ENCODE measurements at places on chromosomes 11 and 22. TPM values are rescaled to one million over a fixed set of nuclear protein-coding genes. Genes with fewer than 3 reads are reported as not detected.

- no peak for DNase-seq
Observed at GRCh38 chr11:62008193-62008592, 40.8 kb upstream of the FTH1 start.

DNA sequence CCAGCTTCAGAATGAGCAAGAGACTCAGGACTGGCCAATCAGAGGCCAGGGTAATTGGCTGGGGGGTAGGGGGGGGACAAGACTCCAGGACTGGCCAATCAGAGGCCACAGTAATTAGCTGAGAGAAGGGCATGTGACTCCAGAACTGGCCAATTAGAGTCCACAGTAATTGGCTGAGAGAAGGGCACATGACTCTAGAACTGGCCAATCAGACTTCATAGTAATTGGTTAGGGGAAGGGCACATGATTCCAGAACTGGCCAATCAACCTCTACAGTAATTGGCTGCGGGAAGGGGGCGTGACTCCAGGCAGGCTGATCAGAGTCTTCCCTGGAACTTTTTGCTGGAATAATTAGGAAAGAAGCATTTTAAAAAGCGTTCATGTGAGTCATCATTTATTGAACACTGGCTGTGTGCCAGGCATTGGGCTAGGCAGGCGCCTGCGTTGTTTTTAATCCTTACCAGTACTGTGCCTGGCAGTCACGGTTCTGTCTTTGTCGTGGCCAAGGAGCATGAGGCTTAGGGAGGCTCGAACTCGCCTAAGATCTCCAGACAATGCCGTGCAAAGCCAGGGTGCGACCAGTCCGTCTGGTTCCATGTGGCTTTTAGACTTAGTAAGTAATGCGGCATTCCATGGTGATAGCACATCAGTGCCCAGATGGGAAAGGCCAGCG lies 508.1 kb downstream of the TBC1D22A start:
- DNase-seq = no peak

- no peak for DNase-seq
Observed at GRCh38 chr22:19060356-19061009, 61.7 kb downstream of the DGCR2 start.

DNA sequence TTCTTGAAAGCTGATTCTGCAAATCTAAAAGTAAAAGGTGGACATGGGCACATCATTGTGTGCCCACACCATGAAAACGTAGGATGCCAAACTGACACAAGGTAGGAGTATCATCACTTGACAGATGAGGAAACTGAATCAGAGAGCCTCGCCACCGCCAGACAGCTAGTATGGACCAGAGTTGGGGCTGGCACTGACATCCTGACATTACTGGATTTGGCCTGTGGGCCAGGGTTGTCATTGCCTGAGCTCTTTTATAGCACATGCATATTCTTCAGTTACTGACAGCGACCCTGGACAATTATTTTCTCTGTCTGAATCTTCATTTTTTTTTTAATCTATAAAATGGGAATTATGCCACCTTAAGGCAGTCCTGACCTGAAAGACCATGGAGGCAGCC lies 16.5 kb downstream of the USP35 start:
- no peak for DNase-seq

- DNase-seq = no peak
Observed at GRCh38 chr11:72114570-72114969, 2.1 kb upstream of the ANAPC15 start.

DNA sequence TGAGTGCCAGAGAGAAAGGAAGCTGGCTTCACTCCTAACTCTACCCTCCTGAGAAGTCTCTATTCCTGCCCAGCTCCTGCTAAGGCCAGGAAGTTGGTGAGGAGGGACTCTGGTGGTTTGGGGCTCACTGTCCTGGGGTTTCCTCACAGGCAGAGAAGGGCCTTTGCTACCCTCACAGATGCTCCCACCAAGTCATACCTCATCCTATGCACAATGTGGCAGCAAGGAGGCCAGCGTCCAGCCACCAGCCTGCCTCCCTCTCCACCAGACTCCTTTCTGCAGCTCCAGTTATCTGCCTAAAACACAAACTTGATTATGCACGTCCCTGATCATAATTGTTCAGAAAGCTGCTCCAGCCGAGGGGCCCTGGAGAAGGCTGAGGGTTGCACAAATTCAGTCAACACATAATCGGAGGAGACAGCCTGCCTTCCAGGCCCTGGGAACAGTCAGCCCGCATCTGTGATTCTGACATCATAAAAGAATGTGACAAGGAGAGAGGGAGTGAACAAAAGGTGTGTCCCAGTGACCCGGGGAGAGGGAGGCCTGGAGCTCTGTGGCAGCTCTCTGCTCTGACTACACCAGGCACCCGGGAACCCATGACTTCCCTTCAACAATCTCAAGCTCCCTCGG lies 28.8 kb downstream of the DKK3 start:
- DNase-seq = peak; percentile 68

GRCh38 chr22:40855071-40855978 lies 1.1 kb downstream of the ST13 start:
- no peak for DNase-seq

DNA sequence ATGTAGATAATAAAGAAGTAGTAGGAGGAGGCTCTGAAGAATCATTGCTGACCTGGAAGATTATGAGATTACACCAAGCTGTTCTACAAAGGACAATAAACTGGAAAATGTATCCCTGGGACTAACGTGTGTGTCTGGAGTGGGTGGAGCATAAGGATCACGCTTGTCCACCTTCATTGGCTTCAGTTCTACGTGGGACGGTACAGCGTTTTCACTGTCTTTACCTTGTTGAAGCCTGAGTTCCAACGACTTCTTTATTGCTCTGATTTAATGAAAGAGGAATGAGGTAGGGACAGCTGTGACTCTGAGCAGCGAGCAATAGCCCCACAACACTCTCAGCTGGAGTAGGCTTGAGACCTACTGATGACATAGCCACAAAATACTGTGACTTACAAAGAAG lies 87.0 kb downstream of the ARHGAP42 start:
- DNase-seq = no peak

DNA sequence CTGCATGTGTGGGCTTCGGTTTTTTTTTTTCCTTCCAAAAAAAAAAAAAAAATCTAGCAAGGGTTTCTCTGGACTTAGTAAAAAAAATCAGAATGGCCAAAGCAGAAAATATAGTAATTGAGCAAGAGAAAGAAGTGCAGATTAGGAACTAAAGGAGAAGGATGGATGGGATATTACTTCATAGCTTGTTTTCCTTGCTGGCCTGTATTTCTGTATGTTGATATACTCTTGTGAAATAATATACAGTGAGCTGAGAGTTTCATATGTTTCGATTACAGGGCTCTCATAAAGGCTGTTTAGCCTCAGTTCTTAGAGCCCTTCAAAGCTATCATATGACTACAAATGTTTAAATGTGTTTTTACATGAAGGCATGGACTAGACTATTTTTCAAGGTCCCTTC lies 34.3 kb upstream of the NFRKB start:
- no peak for DNase-seq

DNA sequence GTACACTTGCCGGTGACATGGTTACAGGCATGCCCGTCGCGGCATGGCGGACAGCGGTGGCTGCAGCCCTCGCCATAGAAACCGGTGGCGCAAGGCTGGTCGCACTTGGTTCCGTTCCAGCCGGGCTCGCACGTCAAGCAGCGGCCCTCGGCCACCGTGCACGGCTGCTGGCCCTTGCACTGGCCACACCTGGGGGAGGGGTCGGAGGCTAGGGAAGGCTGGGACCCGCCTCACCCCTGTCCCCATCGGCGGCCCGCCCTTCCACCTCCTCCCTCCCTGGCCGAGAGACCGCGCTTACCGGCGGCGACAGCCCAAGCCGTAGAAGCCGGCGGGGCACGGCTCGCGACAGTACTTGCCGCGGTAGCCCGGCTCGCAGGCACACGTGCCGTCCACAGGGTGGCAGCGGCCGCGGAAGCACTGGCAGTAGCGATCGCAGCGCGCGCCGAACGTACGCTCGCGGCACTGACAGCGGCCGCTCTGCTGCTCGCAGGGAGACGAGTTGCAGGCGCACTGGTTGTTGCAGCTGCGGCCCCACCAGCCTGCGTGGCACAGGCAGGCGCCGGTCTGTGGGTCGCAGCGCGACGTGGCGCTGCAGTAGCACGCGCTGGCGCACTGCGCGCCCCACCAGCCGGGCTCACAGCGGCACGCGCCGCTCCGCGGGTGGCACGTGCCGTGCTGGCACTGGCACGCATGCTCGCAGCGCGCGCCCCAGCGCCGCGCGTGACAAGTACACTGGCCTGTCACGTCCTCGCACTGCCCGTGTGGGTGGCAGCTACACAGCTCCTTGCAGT lies 6.7 kb downstream of the SCARF2 start:
- DNase-seq = no peak

DNA sequence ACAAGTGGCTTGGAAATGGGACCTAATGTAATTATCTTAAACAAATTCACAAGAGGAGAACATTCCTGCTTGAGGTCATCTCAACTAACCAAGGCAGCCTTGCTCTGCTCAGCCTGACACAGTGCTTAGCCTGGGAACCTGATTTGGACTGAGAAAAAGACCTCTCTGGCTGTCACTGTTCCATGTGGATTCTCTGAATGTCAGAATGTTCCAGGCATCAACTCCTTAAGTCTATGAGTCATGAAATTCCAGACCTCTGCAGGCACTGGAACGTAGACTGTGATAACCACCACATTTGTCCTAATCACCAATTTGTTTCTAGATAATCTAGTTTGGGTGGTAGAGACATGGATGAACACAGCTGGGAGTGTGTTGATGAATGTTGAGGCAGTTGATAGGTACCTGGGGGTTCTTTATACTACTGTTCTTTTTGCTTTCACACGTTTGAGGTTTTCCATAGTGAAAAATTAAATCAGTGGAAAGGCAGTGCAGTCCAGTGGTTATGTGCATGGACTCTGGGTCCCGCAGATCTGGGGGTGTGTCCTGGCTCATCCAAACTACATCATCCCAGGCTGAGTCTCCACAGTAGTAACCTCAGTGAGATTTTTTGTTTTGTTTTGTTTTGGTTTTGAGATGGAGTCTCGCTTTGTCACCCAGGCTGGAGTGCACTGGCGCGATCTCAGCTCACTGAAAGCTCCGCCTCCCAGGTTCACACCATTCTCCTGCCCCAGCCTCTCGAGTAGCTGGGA lies 269.6 kb downstream of the MN1 start:
- DNase-seq = peak; percentile 31

- DNase-seq = no peak
Observed at GRCh38 chr22:33666279-33666960, 253.9 kb downstream of the LARGE1 start.

DNA sequence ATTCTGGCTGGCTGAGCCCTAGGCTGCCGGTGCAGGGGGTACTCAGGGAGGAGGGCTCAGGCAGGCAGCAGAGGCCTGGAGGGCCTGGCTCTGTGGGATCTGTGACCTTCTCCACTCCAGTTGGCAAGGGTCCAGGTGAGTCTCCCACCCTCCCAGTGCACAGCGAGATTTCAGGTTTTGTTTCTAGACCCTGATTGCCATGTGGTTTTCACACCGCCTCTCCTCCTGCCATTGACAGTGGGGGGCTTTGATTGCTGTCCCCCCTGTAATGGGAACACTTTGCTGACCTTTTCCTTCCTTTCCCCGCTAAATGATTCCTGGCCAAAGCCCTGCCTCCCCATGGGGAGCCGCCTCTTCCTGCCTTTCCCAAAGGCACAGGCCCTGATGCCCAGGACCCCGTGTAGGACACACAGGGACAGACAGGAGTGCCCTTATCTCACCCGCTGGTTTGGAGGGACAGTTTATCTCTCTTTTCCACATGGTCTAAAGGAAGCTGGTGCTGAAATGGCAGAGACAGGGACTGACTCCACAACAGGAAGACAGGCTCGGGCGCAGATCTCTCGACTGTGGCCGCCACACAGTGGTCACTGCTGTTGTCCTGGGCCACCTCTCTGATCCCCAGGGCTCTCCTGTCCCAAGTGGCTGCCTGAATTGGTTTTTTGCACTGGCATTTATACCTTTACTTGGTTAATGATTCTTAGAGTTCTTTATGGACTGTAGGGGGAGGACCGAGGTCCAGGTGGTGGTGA lies 43.4 kb downstream of the BCR start:
- DNase-seq = no peak

DNA sequence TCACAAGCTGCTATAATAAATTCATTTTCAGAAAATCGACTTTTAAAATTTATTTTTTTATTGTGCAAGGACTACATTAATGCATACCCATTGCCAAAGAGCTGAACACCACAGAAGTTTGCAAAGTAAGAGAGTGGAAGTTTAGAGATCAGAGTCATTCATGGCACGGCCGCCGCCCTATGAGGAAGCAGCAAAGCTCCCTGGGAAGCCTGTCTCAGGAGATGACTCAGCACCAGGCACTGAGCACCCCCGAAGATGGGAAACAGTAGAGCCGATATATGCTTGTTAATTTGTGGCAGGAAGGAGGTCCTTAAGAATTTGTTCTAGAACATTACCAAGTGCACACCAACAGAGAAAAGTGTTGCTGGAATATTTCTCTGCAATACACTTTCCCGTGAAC lies 693.7 kb downstream of the OPCML start:
- DNase-seq = no peak

- no peak for DNase-seq
Observed at GRCh38 chr22:19535001-19535400, 10.8 kb upstream of the CLDN5 start.

DNA sequence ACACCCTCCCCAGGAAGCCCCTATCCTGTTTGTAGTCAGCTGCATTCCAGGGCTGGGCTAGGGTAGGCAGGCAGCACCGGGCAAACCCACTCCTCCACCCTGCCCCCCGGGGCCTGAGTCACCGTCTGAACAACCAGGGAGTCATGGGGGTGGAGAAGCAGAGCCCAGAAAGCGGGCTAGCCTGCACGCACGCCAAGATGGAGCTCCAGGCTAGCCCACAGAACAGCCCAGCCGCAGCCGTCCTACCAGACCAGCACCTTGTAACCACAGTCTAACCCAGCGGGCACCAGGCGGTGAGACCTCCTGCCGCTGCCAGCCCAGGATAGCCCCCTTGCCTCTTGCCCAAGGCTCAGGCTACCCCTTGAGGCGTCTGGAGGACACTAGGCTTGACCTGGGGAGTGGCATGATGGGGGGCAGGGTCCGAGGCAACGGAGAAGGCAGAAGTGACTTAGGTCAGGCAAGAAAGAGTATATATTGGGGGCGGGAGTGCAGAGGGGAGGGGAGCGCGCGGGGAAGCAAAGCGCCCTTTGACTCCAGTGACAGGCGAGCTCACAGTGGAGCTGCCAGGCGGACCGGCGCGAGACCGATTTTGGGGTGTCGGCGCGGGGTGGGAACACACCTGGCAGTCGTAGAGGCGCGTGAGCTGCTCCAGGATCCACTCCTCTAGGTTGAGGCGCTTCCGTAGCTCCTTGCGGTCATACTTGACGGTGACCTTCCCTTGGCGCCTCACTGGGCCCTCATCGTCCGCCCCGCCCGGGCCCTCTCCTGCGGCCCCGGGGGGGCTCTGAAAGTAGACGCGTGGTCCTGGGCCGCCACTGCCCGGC lies 734 bp downstream of the PPP1R14B start:
- no peak for DNase-seq

Gene PGAP2
- 34.9 TPM for polyA plus RNA-seq

Gene GUCY1A2
- polyA plus RNA-seq = 0.53 TPM

Gene POU2AF2
- polyA plus RNA-seq = not detected

Gene CEP164
- polyA plus RNA-seq = 21.0 TPM

Gene C11orf16
- polyA plus RNA-seq = not detected

Gene PGGHG
- 13.2 TPM for polyA plus RNA-seq

Gene CNTN5
- not detected for polyA plus RNA-seq

Gene DLAT
- polyA plus RNA-seq = 19.8 TPM

Gene PATZ1
- 10.1 TPM for polyA plus RNA-seq

Gene ASCL2
- polyA plus RNA-seq = not detected

Gene RBM7
- 35.5 TPM for polyA plus RNA-seq

Gene PKNOX2
- polyA plus RNA-seq = not detected

All from BJ (cell line).